ENCODE measurements at places on chromosomes 5 and 9. TPM values are rescaled to one million over a fixed set of nuclear protein-coding genes. Genes with fewer than 3 reads are reported as not detected.

The HEMGN gene
- not detected for total RNA-seq

The PHYHD1 gene
- total RNA-seq = 4.4 TPM

GRCh38 chr5:65062469-65063083, 293.8 kb downstream of the CWC27 start:
- H3K27ac ChIP-seq = peak overlapping the region; percentile 79
- H3K36me3 ChIP-seq = no peaks in the 10 kb centered on the region
- peaks cover 18% of the 10 kb centered on the region for H3K4me1 ChIP-seq
- peaks cover 4% of the 10 kb centered on the region for H3K27me3 ChIP-seq

- H3K4me1 ChIP-seq = peaks cover 14% of the 10 kb centered on the region
- peaks cover 2% of the 10 kb centered on the region for H3K27me3 ChIP-seq
- H3K4me3 ChIP-seq = no peak overlapping the region
- H3K36me3 ChIP-seq = no peaks in the 10 kb centered on the region
- no peak for DNase-seq
Observed at GRCh38 chr5:34867660-34868059, 28.7 kb downstream of the TTC23L start.

- peaks cover 5% of the 10 kb centered on the region for H3K4me1 ChIP-seq
- H3K4me3 ChIP-seq = no peak overlapping the region
- H3K27ac ChIP-seq = no peak overlapping the region
- no peak for DNase-seq
- H3K36me3 ChIP-seq = peaks cover 5% of the 10 kb centered on the region
Observed at GRCh38 chr9:136160995-136161610, 42.4 kb upstream of the TMEM250 start.

DNA sequence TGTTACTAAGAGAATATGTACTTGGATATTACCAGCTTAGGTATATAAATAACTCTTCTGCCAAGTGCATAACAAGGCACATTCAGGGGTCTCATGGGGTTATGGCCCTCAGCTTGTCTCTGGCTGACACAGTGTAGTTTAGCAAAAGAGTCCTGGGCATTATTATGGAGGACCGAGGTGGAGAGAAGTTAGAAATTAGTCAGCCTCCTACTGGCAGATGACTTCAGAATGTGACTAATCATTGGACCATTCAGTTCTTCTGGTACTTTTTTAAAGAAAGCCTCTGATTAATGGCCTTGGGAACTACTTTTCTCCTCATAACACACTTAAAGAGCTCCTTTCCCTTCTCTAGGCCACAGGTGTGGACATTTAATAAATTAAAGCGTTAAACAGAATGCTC, 178.9 kb downstream of the SH3GL2 start:
- no peak for DNase-seq
- H3K4me3 ChIP-seq = no peak overlapping the region
- peaks cover 4% of the 10 kb centered on the region for H3K36me3 ChIP-seq
- H3K27ac ChIP-seq = no peak overlapping the region
- H3K4me1 ChIP-seq = peaks cover 1% of the 10 kb centered on the region

GRCh38 chr9:19619221-19619620, 169.6 kb downstream of the SLC24A2 start:
- H3K36me3 ChIP-seq = no peaks in the 10 kb centered on the region
- H3K27me3 ChIP-seq = no peaks in the 10 kb centered on the region
- no peak overlapping the region for H3K27ac ChIP-seq
- DNase-seq = no peak

DNA sequence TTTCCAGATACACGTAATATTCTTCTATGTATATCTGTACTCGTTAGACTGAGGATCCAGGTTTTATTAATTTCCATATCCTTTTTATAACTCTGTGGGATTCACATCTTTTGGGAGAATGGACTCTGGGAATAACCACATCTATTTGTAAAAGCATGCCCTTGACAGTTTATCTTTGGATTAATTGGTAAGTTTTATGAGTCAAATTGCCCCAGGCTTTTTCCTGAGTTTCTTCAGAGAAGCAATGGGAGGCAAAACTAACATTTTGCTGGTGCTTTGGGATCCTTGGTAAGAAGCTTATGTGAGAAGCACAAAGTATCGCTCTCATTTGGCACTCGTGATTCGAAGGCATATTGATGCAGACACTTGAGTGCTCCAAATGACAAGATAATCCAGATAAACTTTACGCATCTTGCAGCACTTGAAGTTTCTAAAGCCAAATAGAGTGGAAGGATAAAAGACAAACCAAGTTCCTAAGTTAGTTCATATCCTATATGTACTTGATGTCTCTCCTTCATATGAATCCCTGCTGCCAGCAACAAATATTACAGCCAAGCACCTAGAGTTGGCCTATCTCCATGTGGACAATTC, 324.7 kb downstream of the TLE4 start:
- no peaks in the 10 kb centered on the region for H3K36me3 ChIP-seq
- DNase-seq = no peak
- no peak overlapping the region for H3K4me3 ChIP-seq

DNA sequence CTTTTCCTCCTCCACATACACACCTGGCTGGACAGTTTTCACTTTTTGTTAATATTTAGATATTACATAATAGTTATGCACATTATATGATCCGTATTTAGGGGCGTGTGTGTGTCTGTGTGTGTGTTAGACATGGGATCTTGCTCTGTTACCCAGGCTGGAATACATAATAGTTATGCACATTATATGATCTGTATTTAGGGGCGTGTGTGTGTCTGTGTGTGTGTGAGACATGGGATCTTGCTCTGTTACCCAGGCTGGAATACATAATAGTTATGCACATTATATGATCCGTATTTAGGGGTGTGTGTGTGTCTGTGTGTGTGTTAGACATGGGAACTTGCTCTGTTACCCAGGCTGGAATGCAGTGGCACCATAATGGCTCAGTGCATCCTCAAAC, 199.0 kb upstream of the OTULINL start:
- no peak overlapping the region for H3K27ac ChIP-seq
- H3K27me3 ChIP-seq = peaks cover 1% of the 10 kb centered on the region
- H3K4me3 ChIP-seq = no peak overlapping the region
- peaks cover 13% of the 10 kb centered on the region for H3K4me1 ChIP-seq
- H3K36me3 ChIP-seq = peaks cover 7% of the 10 kb centered on the region
- DNase-seq = no peak
